ENCODE measurements at places on chromosomes 5 and 9.

GRCh38 chr5:68331192-68332079, 115.9 kb downstream of the PIK3R1 start:
- no peak for DNase-seq

DNA sequence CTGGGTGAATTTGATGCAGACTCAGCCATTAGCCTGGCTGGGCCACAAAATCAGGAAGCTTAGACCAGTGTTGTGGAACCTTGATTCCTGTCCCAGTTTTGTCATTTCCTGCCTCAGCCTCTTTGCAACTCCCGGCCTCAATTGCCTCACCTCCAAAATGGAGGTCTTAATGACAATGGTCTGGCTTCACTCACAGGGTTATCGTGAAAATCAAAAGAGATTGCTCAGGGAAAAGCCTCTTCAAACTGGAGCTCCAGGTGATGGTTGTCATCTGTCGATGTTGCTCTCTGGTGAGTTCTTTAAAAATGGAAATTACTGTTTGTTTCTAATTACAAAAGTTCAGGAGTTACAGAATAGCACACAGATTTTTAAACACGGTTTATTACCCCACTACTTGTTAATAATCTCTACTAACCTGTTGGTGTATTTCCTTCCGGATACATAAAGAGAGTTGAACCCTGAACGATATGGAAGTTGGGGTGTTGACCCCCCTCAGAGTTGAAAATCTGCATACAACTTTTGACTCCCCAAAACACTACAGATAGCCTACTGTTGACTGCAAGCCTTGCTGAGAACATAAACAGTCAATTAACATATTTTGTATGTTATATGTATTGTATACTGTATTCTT, 109.9 kb upstream of the CPEB4 start:
- DNase-seq: no peak

- DNase-seq: no peak
Measured at GRCh38 chr5:9105851-9106250, 440.0 kb downstream of the SEMA5A start.

DNA sequence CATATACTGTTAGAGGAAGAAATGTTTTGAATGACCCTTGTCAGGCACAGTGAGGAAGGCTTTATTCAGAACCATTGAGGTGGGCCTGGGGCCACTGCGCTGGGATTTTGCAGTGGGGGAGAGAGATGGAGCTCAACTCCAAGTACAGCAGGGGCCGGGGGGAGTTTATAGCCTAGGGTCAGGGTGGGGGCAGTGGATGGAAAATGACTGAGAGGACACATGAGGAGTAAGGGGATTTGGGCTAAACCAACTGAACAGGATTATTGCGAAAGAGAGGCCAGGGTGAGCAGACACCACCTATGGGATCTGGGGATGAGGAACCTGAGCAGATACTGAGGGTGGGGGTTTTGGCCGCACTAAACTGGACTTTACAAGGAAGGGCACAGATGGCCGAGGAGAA, 6.3 kb downstream of the CEP72 start:
- DNase-seq: no peak

DNA sequence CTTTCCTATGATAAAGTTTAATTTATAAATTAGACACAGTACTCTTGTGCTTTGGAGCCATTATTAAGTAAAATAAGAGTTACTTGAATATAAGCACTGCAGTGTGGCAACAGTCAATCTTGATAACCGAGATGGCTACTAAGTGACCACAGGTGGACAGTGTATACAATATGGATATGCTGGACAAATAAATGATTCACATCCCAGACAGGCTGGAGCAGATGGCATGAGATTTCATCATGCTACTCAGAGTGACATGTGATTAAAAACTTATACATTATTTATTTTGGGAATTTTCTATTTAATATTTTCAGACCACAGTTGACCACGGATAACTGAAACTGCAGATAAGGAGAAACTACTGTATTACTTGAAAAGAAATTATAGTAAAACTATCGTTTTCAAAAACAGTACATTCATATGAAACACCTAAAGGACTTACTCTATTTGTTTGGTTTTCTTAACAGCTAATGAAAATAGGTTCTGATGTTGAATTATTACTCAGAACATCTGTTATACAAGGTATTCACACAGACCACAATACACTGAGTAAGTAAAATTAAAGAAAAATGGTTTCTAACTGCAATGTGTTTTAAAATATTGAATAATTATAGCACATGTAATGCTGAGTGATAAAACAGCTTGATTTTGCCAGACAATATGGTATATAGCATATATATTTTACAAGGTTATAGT, 16.0 kb downstream of the LYRM7 start:
- no peak for DNase-seq

DNA sequence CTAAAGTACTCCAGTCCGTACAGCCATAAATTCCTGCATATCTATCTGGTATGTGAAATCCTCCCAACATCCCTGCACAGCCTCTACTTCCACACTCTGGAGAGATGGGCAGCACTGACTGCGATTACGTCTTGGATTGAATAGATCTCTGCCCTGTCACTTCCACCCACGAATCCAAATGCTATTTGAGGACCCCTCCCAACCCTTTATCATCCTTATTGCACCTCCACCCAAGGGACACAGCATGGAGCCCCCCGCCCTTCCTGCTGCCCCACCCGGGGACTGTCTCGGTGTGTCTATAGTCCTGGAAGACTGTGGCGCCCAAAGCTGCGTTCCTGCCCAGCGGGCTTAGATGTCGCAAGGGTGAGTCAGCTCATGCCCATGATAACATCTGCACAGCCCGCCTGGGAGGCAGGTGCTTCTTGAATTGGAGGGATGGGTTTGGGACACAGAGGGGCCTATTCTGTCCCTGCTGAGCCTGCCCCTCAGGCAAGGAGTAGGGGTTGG, 105.7 kb upstream of the HAND1 start:
- no peak for DNase-seq

DNA sequence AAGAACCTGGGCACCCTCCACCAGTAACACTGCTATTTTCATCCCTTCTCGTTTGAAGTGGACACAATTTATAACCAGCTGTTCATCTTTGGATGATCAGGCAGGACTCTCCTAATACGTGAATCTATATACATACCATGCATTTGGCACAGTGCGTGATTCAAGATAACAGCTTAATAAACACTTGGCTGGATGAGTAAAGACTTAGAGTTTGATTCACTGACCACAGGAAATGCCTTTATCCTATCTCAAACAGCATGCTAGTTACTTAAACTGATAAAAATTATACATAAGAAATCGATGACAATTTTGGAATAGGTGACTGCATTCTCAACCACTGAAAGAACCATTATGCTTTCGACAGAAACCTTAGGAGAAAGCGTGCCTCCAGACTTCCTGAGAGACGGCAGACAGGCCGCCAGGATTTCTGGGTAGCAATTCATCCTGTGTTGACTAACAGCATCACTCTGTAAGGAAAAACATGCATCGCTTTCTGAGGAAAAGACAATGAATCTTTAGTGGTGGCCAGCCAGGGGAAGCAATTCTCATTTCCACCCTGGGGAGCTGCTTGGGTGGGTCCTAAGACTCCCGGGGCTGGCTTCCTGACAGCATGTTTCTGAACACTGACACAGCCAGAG, 9.7 kb downstream of the MRPL36 start:
- DNase-seq: no peak

GRCh38 chr9:18579536-18579935, 105.6 kb downstream of the ADAMTSL1 start:
- no peak for DNase-seq

DNA sequence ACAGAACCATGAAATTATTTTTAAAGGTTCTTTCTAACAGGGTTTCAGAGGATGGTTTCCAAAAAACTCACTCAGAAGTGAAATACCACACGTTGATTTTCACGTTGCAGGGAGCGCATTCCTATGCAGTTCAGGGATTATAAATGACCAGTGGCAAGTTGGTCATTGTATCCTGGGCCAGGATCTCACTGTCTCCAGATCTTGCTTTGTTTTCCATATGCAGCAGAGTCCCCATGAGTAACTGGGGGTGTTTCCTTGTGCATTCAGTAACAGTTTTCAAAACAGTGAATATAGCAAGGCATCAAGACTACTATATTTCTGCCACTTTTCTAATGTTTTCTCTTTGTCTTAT, 1064.9 kb upstream of the DMAC1 start:
- DNase-seq: no peak

- no peak for DNase-seq
Measured at GRCh38 chr5:140551872-140552271, 4.4 kb downstream of the EIF4EBP3 start.

- DNase-seq: no peak
Measured at GRCh38 chr5:14411216-14411615, 170.4 kb upstream of the OTULINL start.

GRCh38 chr5:168879331-168879730, 300.2 kb upstream of the PANK3 start:
- DNase-seq: no peak

- no peak for DNase-seq
Measured at GRCh38 chr5:454936-455335, 12.0 kb downstream of the EXOC3 start.

DNA sequence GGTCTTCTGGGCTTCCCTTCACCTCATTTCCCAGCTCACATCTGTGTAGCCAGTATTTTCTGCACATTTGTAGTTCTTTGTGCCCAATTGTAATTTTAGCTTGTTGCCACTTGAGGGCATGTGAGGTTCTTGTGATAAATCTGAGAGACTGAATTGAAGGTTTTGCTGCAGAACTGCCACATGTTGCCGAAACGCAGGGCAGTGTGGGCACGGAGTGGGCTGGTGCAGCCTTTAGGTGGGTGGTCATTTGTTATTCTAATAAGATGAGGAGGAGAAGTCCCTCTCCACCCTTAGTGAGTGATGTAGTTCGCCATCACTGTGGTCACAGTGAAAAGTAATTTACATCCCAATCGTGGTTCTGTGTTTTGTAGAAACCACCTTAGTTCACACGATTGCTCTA, 21.2 kb downstream of the OTULIN start:
- no peak for DNase-seq

- DNase-seq: no peak
Measured at GRCh38 chr5:91058575-91058974, 324.5 kb downstream of the ARRDC3 start.

- DNase-seq: no peak
Measured at GRCh38 chr9:124478354-124478753, 28.1 kb downstream of the ADGRD2 start.

GRCh38 chr5:163453705-163454104, 6.2 kb downstream of the NUDCD2 start:
- no peak for DNase-seq

GRCh38 chr9:129160712-129161533, 17.1 kb downstream of the IER5L start:
- no peak for DNase-seq

- DNase-seq: no peak
Measured at GRCh38 chr5:103101079-103101750, 18.7 kb downstream of the GIN1 start.
